ENCODE measurements at places on chromosomes 2 and 18.

DNA sequence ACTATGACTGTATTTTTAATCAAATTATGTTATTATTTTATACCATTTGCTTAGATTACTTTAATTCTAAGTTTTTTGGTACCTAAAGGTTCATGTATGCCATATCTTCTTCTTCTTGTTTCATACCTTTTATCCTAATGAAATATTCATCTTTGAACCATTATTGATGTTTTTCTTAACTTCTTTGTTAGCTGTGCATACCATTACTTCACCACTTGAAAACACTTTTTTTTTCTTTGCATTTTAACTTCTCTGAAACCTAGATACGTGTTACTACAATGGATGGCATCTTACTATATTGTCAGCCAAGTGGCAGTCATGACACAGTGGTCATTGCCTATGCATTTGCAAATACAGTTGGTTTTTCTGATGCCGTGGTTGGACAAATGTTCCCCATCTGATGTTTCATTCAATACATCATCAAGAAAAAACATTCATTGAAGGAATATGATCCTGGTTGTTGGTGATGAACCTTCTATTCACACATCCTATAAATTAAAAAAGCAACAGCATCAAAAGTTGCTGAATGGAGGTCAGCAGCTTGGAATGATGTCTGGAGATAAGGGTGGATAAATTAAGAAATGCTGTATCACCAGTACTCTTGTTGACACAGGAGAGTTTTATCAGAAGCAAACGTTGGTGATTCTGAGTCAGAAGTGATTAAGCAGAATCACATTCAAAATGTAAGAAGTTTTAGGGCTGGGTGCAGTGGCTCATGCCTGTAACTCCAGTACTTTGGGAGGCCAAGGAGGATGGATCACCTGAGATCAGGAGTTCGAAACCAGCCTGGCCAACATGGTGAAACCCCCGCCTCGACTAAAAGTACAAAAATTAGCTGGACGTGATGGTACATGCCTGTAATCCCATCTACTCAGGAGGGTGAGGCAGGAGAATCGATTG lies 7.4 kb downstream of the IL36A start:
- no peak for DNase-seq

GRCh38 chr18:46214435-46214834 lies 110.2 kb downstream of the HAUS1 start:
- no peak for DNase-seq

GRCh38 chr18:46322411-46322891 lies 218.3 kb downstream of the HAUS1 start:
- DNase-seq: no peak

- no peak for DNase-seq
Measured at GRCh38 chr2:187594801-187595200, 40.6 kb upstream of the TFPI start.

DNA sequence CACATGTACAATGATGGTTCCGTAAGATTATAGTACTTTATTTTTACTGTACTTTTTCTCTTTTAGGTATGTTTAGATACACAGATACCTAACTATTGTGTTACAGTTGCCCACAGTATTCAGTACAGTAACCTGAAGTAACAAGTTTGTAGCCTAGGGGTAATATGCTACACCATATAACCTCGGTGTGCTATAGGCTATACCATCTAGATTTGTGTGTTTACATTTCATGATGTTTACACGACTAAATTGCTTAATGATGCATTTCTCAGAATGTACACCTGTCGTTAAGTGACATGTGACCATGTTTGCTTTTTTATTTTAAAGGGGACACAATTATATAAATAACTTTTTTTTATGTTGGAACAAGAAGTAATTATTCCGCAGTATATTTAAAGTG lies 34.5 kb downstream of the PIK3C3 start:
- no peak for DNase-seq

DNA sequence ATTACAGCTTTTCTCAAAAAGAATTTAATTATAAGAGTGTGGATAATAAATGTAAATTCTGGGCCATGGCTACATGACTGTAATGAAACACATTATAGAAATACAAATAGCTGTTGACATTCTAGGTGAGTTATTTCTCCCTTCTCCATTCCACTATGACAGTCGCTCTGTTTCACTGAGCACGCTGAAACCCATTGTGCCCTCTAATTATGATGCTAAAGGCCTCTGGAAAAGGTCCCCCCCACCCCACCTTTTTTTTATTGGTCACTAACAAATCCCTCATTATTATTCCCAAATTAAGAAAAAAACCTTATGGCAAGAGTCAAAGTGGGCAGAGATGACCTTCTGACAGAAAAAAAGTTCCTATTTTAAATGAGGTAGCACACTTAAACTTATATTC lies 285.0 kb upstream of the SIX3 start:
- DNase-seq: no peak

DNA sequence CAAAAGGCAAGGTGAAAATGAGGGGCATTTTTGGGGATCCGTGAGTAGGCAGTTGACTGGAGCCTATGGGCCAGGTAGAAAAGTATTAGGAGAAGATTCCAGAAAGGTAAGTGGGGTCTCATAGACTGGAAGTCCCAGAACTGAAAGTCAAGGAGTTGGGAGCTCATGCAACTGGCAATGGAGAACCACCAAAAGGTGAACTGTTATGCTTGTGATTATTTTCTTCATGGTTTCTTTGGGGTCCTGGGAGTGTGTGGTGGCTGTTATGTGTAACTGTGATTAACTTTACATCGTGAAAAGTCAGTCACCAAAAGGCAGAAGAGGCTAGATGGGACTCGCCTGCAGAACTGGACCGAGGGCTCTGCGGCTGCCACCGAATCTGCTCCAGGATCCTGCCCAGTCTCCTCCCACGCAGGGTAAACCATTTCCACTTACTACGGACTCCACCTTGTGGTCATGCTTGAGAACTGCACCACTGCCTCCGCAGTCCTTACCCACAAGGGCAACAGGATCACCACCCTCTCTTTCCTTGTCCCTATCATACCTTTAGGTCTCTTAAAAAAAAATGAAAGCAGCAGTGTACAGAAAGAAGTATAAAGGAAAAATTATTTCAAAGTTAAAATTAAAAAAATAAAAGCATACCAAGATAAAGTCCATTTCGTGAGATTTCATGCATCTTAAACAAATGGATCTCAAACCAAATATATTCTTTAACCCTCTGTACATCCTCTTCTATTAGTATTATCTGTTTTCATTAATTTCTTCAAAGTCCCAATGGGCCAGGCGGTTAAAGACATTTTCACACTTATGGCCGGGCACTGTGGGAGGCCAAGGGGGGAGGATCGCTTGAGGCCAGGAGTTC lies 15.6 kb upstream of the CEP68 start:
- DNase-seq: no peak

DNA sequence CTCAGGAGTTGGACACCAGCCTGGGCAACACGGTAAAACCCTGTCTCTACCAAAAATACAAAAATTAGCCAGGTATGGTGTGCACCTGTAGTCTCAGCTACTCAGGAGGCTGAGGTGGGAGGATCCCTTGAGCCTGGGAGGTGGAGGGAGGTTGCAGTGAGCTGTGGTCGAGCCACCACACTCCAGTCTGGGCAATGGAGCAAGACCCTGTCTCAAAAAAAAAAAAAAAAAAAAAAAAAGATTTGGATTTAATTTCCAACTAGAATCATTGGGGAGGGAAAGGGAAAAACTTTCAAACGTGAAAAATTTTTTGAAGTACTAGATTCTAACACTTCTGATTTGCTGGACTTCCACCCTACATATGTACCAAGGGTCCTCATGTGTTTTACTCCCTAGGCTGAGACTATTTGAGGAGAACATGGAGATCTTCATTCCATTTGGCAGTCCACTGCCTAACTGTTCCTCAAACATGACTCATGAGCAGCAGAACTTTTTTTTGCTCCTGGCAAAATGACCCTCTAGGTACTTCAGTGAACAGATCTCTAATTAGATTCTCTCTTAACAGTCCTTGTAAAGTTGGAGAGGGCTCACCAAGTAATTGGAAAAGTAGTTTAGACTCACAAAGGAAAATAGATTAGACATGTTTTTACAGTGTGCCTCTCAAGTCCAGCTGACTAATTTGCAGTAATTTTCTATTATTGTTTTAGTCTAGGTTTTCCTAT lies 267.6 kb downstream of the METTL4 start:
- no peak for DNase-seq

GRCh38 chr18:39959839-39960238 lies 1995.2 kb upstream of the PIK3C3 start:
- no peak for DNase-seq
